Activated gamma-delta T cell treated with anti-CD3 and anti-CD28 coated beads, Interleukin-2, amount 50 U/mL, for 16 hours (primary cell): ENCODE measurements at places on chromosomes 2 and 18.

DNA sequence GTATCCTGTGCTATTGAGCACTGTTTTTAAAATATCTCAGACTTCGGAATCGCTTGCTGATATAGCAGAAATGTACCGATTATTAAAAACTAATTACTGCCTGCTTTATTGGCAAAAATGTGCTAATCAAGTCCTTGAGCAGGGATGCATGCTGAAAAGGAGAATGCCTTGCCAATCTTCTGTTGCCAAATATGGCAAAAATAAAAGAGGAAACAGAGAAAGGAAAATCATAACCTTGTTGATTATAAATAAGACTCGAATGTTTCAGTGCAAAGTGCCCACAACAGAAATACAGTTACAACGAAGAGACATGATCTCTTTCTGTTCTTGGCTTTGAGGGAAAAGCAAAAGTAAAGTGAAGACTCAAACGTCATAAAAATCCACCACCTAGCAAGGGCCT lies 248.5 kb downstream of the TMEM182 start:
- no peak for DNase-seq

DNA sequence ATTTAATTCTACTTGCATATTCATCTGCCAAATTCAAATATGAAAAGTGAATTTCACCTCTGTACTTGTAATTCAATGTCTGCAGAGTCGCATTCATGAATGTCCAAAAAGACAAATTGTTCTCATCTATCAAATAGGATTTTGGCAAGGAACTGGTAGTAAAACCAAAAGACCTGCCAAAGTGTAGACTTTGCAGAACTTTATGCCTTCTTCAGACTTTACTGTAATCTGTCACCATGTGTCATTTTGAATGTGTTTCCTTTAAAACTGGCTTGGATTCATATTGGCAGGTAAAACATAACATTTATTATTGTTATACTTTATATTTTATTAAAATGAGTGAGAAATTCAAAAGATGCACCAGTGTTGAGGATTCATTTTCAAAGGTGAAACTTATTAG lies 701.9 kb upstream of the LINC00305 start:
- DNase-seq: no peak

- DNase-seq: no peak
Measured at GRCh38 chr2:152962446-152962845, 244.0 kb downstream of the ARL6IP6 start.

- DNase-seq: peak; percentile 69
Measured at GRCh38 chr18:47748847-47749599, 181.4 kb downstream of the SMAD2 start.

DNA sequence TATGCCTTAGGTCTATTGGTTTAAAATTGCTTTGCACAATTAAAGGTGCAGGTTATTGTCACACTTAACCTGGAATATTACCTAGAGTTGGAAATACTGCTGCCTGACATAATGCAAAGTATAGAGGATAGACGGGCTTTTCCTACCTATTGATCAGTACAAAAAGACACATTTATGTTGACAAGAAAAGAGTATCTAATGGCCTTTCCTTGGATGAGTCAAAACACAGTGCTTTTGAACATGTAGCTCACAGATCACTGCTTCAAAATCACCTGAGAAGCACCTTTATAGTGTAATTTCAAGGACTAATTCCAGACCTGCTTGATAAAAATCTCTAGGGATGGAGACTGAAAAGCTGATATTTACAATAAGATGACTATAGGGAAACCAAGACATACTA lies 262.8 kb downstream of the DCC start:
- no peak for DNase-seq

DNA sequence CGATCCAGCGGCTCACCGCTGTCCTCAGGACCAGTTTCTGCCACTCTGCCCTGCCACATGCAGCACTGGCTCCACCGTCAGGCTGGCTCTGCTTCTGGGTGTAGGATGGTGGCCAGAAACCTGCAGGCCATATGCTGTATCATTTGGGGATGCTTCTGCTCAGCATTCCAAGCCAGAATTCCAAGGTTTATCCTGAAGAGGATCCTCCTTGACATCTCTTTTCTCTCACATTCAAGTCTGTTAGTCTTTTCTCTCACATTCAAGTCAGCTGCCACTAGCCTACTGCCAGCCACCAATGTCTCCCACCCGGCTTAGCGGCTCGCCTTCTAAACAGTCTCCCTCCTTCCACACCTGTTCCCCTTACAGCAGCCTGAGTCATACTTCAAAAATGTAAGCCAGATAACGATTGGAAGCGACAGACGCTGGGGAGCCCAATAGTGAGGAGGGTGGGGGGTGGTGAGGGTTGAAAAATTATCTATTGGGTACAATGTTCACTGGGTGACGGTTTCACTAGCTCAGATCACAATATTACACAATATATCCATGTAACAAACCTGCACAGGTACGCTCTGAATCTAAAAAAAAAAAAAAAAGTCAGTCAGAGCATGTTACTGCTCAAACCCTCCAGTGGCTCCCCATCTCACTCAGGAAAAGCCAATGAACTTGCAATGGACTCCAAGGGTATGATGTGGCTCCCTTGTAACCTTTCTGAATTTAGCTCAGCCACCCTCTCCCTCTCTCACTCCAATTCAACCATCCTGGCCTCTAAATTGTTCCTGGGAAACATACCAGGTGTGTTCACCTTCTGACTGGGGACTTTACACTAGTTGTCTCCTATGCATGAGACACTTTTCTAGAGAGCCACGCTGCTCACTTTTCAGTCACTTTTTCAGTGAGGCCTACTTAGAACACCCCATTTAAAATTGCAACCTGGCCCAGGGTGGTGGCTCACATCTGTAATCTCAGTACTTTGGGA lies 38.8 kb upstream of the SP3 start:
- DNase-seq: no peak

GRCh38 chr2:6111781-6112261 lies 419.6 kb downstream of the SOX11 start:
- no peak for DNase-seq

- DNase-seq: no peak
Measured at GRCh38 chr2:191927319-191927867, 80.5 kb upstream of the CAVIN2 start.

GRCh38 chr2:190999058-190999457 lies 14.9 kb downstream of the STAT1 start:
- DNase-seq: no peak

DNA sequence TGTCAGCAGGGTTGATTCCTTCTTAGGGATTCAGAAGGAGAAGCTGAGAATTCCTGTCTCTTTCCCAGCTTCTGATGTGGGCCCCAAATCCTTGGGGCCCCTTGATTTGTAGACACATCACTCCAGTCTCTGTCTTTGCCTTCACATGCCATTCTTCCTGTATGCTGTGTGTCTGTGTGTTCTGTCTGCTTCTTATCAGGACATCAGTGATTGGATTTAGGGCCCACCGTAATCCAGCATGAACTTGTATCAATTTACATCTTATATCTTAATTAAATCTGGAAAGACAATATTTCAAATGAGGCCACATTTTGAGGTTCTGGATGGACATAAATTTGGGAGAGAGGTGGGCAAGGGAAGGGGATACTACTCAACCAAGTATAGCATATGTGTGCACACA lies 9.7 kb downstream of the NEUROD1 start:
- no peak for DNase-seq

DNA sequence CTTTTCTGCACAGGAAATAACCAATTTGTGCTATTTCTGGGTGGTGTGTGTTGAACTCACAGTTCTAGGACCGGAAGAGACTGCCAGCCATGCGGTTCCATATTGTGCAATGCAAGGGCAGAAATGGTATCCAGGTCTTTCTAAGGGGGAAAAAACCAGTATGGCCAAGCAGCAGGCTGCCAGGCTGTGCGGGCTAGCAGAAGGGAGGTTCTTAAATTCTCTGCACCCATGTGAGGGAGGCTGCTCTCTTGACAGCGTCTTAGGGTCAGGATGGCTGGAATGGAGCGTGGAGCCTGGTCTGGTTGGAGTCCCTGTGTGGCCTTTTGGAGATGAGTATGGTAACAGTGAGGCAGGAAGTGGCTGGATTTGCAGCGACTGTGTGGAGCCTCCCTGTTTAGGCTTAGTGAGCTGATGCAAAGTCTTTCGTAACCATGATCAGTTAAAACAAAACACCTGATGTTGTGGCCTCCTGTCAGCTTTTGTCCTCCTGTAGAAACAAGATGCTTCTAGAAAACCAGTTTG lies 52.6 kb downstream of the NCK2 start:
- DNase-seq: no peak

DNA sequence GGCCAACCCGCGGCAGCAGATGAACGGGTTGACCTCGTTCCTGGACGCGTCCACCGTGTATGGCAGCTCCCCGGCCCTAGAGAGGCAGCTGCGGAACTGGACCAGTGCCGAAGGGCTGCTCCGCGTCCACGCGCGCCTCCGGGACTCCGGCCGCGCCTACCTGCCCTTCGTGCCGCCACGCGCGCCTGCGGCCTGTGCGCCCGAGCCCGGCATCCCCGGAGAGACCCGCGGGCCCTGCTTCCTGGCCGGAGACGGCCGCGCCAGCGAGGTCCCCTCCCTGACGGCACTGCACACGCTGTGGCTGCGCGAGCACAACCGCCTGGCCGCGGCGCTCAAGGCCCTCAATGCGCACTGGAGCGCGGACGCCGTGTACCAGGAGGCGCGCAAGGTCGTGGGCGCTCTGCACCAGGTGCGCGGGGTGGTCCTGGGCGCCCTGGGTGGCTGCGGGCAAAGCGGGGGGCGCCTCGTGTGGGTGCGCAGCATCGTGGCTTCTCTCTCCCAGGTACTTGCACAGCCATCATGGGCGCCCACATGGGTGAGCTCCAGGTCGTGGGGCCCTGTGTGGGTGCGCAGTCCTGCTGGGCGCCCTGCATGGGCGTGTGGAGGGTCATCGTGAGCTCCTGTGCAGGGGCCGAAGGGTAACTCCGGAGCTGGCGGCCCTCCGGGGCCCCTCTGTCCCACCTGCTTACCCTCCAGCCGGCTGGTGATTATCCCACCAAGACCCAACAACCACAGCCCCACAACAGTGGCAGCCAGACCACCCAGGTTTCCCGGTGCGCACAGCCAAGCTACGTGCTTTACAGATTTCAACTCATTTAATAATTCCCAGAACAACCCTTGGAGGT lies 64.2 kb downstream of the TPO start:
- no peak for DNase-seq

DNA sequence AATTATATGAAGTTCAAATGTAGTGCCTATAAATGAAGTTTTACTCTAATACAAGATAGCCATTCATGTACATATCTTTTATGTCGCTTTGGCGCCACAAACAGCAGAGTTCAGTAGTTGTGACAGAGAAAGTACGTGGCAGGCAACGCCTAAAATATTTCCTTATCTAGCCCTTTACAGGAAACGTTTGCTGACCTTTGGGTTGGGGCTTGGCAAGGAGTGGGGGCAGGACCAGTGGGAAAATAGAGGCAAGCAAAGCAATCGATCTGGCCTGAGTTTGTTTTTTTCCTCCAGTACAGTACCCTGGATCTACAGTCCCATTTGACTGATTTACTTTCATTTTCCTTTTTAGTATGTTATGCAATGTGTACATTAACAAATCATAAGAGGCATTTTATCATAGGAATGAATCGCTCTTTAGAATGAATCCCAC lies 13.1 kb downstream of the CCDC68 start:
- no peak for DNase-seq

- no peak for DNase-seq
Measured at GRCh38 chr2:216221811-216222210, 112.7 kb downstream of the XRCC5 start.

DNA sequence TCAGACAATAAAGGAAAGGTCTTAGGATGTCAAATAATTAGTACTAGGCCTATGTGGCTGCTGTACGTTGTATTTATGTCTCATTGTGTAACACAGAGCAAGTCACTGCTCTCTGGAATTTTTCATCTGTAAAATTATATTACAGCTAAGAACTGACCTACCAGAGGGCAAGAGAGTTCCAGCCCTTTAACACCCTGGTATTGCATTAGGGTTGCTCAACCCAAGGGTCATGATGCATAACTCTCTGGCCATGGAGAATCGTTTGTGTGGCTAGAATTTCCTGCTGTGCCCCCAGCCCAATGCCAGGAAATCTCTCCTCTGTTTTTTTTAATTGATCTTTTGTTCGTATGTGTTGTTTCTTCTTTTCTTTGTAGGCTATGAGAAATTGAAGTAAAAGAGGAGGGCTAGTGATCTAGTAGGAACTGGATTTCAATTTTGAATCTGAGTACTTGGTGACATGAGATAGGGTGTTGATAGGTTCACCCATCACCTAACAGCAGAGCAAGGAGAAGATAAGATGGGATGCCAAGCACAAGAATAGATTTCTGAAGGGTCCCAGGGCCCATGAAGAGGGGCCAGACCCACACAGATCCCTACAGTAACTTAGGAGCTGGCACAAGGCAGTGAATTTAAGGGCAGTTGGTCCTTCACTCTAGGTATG lies 571.2 kb upstream of the TNP1 start:
- no peak for DNase-seq

DNA sequence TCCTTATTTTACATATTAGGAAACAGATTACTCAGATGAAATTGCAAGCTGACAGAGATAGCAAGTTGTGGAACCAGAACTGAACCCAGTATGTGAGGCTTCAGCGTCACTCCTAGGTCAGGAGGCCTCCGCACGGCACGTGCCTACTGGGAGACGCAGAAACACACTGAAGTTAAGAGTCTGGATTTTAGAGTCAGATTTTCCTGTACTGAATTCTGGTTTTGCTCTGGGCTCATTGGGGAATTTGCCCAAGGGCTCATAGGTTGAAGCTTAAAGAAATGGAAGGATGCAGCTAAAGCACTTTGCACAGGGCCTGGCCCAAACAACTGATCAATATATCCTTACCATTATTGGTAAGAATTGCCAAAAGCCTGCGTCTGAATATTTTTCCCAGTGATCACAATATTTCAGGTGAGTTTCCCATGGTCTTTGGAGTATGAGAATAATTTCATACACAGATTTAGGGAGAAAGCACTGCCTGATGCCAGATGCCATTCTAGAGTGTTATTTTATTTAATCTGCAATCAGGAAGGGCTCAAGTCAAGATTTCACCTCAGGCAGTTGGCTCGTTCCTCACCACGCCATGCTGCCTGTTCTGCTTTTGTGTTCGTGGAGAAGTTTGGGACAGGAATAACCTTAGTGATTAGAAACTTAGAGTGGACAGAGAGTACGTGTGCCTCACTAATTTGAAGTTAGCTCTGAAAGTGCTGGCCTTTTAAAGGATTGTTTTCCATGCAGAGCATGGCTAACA lies 331.9 kb downstream of the MYCN start:
- DNase-seq: no peak

- no peak for DNase-seq
Measured at GRCh38 chr2:203583701-203584100, 48.6 kb upstream of the RAPH1 start.

DNA sequence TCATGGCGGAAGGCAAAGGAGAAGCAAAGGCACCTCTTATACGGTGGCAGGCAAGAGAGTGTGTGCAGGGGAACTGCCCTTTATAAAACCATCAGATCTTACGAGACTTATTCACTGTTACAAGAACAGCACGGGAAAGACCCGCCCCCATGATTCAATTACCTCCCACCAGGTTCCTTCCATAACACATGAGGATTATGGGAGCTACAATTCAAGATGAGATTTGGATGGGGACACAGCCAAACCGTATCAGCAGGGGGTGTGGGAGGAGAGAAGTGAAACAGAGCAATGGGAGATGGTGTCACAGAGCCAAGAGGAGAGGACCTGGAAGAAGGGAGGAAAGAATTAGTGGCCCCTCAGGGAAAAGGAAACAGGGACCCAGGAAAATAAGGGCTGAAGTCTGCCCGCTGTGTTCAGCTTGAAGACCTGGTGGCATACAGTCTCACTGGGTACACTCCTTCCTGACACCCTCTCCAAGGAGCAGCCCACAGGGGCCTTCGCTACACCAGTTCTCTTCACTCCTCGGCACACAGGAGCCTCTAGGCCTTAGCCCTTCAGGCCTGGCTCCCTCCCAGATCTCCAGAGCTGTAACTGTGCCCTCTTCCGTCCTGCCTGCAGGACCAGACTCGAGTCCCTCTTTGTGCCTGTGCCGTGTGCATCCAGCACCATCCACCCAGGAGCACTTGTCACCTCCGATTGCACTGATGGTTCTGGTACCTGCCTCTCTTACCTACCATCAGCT lies 262.1 kb downstream of the EIPR1 start:
- DNase-seq: no peak
